ENCODE measurements at places on chromosomes 2 and 18. TPM values are rescaled to one million over a fixed set of nuclear protein-coding genes. Genes with fewer than 3 reads are reported as not detected.
A peak's percentile ranks its signal among the peaks of the same experiment; 100 is the strongest.

Gene D2HGDH
- total RNA-seq = 29.3 TPM

Gene MC2R
- not detected for total RNA-seq

Gene ARHGEF4
- total RNA-seq = 3.3 TPM

DNA sequence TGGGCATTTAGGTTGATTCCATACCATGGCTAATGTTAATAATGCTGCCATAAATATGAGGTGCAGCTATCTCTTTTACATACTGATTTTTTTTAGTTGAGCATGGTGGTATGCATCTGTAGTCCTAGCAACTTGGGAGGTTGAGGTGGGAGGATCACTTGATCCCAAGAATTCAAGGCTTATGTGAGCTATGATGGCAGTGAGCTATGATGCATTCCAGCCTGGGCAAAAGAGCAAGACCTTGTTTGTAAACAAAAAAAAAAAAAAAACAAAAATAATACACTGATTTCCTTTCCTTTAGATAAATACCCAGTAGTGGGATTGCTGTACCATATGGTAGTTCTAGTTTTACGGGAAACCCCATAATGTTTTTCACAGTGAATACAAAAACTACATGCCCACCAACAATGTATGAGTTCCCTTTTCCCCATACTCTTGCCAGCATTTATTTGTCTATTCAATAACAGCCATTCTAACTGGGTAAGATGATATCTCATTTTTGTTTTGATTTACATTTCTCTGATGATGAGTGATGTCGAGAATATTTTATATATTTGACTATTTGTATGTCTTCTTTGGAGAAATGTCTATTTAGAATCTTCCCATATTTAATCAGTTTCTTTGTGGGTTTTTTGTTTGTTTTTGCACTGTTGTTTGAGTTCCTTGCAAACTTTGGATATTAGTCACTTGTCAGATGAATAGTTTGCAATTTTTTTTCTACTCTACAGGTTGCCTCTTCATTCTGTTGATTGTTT is 281.0 kb upstream of the KYNU start:
- no peaks in the 10 kb centered on the region for H3K27me3 ChIP-seq
- H3K36me3 ChIP-seq = no peaks in the 10 kb centered on the region
- DNase-seq = no peak
- H3K27ac ChIP-seq = no peak overlapping the region
- no peak overlapping the region for H3K4me3 ChIP-seq
- H3K4me1 ChIP-seq = no peaks in the 10 kb centered on the region

- peaks cover 36% of the 10 kb centered on the region for H3K27me3 ChIP-seq
- DNase-seq = no peak
- H3K27ac ChIP-seq = no peak overlapping the region
- H3K4me3 ChIP-seq = no peak overlapping the region
- no peaks in the 10 kb centered on the region for H3K36me3 ChIP-seq
Observed at GRCh38 chr2:18516112-18516511, 44.3 kb downstream of the RDH14 start.

GRCh38 chr2:201128933-201129505 is 13.1 kb downstream of the CFLAR start:
- DNase-seq = peak; percentile 53
- H3K27me3 ChIP-seq = no peaks in the 10 kb centered on the region
- peak overlapping the region; percentile 93 for H3K4me3 ChIP-seq
- H3K27ac ChIP-seq = peak overlapping the region; percentile 97
- peaks cover 60% of the 10 kb centered on the region for H3K4me1 ChIP-seq
- H3K36me3 ChIP-seq = peaks cover 72% of the 10 kb centered on the region

- no peaks in the 10 kb centered on the region for H3K36me3 ChIP-seq
- no peak for DNase-seq
- peaks cover 9% of the 10 kb centered on the region for H3K4me1 ChIP-seq
- peaks cover 83% of the 10 kb centered on the region for H3K27me3 ChIP-seq
- no peak overlapping the region for H3K4me3 ChIP-seq
- H3K27ac ChIP-seq = no peak overlapping the region
Observed at GRCh38 chr2:120737340-120738101, 1.9 kb downstream of the GLI2 start.

DNA sequence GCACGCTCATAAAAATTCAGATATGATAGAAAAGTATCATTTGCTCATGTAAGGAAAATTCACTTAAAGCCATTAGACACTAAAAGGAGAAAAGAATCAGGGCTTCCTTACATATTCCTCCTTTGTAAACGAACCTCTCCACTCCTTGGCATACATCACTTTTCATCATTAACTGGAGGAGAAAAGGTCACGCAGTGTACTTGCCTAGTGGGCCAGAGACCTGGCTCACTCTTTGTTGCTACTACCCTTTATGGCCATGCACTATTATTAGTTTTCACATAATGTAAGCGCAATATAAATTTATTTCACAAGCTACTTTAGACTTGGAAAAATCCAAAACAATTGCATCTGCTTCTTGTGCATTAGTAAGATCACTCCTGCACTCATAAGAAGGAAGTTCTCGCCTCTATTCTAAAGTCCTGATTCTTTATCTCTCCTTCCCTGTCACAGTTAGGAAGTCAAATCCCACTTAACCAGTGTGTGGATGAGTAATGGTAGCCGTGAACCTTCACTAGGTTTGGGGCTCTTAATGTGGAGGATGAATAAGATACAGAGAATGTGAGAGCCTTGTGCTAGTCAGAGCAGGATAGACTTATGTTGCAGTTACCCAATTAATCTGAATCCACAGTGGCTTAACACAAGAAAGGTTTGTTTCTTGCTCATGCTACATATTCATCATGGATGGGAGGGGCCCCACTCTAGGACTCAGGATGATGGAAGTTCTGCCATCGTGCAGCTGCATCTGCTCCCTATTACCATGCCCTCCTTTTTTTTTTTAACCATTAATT is 115.0 kb upstream of the GLS start:
- DNase-seq = no peak
- no peak overlapping the region for H3K27ac ChIP-seq
- no peak overlapping the region for H3K4me3 ChIP-seq
- H3K27me3 ChIP-seq = peaks cover 3% of the 10 kb centered on the region
- H3K4me1 ChIP-seq = peaks cover 33% of the 10 kb centered on the region

DNA sequence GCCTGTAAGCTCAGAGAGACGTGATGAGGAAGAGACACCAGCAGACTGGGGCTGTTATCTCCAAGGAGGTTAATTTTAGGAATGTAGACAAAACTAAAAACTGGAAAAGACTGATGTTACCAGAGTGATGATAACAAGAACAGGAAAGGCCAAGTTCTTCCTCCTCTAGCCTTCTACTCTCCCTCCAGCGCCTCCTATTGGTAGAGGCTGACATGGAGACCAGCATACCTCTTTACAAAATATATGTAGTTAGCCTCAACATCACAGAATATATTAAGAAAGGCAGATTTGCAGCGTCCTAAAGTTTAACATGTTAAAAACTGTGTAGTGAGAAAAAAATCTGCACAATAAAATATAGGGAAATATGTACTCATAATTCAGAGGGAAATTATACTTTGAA is 66.0 kb downstream of the TCF4 start:
- H3K36me3 ChIP-seq = no peaks in the 10 kb centered on the region
- no peaks in the 10 kb centered on the region for H3K4me1 ChIP-seq
- H3K27ac ChIP-seq = no peak overlapping the region
- peaks cover 4% of the 10 kb centered on the region for H3K27me3 ChIP-seq
- H3K4me3 ChIP-seq = no peak overlapping the region

Measured in activated naive CD8-positive, alpha-beta T cell treated with anti-CD3 and anti-CD28 coated beads for 36 hours (primary cell).